RWPE2 (cell line): ENCODE measurements at places on chromosomes 1 and 21.
A peak's percentile ranks its signal among the peaks of the same experiment; 100 is the strongest.

DNA sequence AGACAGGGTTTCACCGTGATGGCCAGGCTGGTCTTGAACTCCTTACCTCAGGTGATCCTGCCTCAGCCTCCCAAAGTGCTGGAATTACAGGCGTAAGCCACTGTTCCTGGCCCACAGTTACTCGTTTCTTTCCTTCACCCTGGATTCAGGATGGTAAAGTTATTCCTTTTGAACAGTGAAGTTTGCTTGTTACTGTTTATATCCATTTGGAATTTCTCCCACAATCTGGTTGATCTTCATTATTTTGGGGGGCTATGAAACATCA lies 43.0 kb downstream of the WDR4 start:
- H3K4me1 ChIP-seq: no peaks in the 10 kb centered on the region
- no peak overlapping the region for H3K27ac ChIP-seq
- H3K27me3 ChIP-seq: no peaks in the 10 kb centered on the region
- no peak overlapping the region for H3K4me3 ChIP-seq

GRCh38 chr21:31892686-31893085 lies 19.9 kb downstream of the HUNK start:
- no peak for DNase-seq
- no peak overlapping the region for H3K4me3 ChIP-seq
- no peaks in the 10 kb centered on the region for H3K27me3 ChIP-seq
- H3K27ac ChIP-seq: no peak overlapping the region
- H3K36me3 ChIP-seq: no peaks in the 10 kb centered on the region
- H3K4me1 ChIP-seq: no peaks in the 10 kb centered on the region

GRCh38 chr1:228004331-228004855 lies 2.4 kb upstream of the WNT3A start:
- no peaks in the 10 kb centered on the region for H3K4me1 ChIP-seq
- H3K36me3 ChIP-seq: no peaks in the 10 kb centered on the region
- H3K27me3 ChIP-seq: peaks cover 13% of the 10 kb centered on the region
- no peak overlapping the region for H3K4me3 ChIP-seq
- H3K27ac ChIP-seq: no peak overlapping the region

DNA sequence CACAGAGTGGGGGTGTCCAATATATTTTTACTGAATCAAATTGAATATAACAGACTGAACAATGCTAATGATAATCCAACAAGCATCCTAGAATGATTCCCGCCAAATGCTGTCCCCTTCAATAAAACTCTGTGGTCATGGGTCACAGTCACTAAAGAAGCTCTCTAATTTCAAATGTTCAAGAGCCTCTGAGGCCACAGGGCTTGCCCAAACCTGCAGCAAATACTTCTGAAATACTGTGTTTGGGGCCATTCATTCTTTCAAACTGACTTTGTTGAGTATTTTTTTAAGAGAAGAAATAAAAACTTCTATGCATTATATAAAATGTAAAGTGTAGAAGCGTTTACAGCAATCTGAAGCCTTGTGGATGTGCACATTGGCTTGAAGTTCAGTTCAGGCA lies 7.6 kb upstream of the BEND5 start:
- no peaks in the 10 kb centered on the region for H3K4me1 ChIP-seq
- H3K27ac ChIP-seq: no peak overlapping the region
- no peak for DNase-seq
- H3K36me3 ChIP-seq: no peaks in the 10 kb centered on the region

DNA sequence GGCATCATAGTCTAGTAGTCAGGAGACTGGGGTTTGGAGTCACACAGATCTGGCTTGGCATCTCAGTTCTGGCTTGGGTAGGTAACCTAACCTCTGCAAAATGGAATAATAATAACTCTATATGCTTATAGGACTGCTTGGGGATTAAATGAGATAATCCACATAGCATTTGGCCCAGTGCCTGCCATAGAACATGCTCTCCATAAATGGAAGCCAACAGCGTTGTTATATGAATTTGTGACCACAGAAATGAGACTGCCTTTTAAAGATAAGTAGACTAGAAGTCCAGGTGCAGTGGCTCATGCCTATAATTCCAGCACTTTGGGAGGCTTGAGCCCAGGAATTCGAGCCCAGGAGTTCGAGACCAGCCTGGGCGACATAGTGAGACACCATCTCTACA lies 4.0 kb upstream of the OPRD1 start:
- peaks cover 25% of the 10 kb centered on the region for H3K27me3 ChIP-seq
- no peaks in the 10 kb centered on the region for H3K4me1 ChIP-seq
- DNase-seq: no peak
- H3K27ac ChIP-seq: no peak overlapping the region

DNA sequence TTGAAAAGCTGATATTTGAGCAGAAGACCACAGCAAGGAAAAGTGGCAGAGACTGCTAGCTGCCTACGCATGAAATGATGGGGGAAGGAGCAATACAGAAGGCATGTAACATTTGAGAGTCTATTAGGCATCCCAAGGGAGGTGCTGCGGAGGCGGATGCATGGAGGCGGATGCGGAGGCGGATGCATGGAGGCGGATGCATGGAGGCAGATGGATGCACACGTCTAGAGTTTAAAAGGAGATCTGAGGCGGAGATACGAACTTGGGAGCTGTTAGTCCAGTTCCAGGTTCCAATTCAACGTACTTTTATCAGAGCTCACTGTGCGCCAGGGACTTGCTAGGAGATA lies 744 bp upstream of the DDX20 start:
- peak overlapping the region; percentile 60 for H3K4me3 ChIP-seq
- H3K27me3 ChIP-seq: no peaks in the 10 kb centered on the region
- peak overlapping the region; percentile 72 for H3K27ac ChIP-seq
- peaks cover 12% of the 10 kb centered on the region for H3K4me1 ChIP-seq
- peaks cover 32% of the 10 kb centered on the region for H3K36me3 ChIP-seq
- no peak for DNase-seq

- no peak for DNase-seq
- peaks cover 24% of the 10 kb centered on the region for H3K36me3 ChIP-seq
Measured at GRCh38 chr1:2152954-2153353, 41.6 kb downstream of the FAAP20 start.

DNA sequence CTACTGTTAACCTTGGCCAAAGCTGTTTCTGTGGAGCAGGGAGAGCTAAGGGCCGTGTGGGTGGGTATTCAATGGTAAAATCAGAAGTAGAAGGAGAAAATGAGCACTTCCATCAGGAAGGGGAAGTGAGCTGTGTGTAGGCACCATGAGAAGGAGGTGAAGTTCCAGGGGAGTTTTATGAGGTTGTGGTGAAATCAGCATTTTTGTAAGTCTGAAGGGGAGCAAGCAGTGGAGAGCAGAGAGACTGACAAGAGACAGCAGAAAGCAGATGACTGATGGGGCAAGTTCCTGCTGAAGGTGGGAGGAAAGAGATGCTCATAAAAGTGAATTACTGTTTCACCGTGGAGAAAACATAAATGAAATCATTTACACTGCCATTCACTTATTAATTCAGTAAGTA lies 2.7 kb upstream of the GPR88 start:
- no peak overlapping the region for H3K4me3 ChIP-seq
- H3K27ac ChIP-seq: no peak overlapping the region
- H3K4me1 ChIP-seq: no peaks in the 10 kb centered on the region
- no peaks in the 10 kb centered on the region for H3K36me3 ChIP-seq

GRCh38 chr21:44958471-44959191 lies 18.8 kb downstream of the SLX9 start:
- H3K4me3 ChIP-seq: no peak overlapping the region
- H3K36me3 ChIP-seq: peaks cover 58% of the 10 kb centered on the region
- H3K27ac ChIP-seq: no peak overlapping the region
- no peaks in the 10 kb centered on the region for H3K27me3 ChIP-seq
- peaks cover 17% of the 10 kb centered on the region for H3K4me1 ChIP-seq

DNA sequence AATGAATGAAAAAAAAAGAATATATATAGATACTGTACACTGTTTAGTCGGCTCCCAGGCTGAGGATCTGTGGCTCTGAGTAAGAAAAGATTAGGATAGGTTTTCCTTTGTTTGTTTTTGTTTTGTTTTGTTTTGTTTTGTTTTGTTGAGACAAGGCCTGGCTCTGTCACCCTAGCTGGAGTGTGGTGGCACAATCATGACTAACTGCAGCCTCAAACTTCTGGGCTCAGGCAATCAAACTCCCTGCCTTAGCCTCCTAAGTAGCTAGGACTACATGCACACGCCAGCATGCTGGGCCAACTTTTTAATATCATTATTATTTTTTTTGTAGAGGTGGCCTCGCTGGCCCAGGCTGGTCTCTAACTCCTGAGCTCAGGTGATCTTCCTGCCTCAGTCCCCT lies 87.9 kb upstream of the PTBP2 start:
- no peaks in the 10 kb centered on the region for H3K27me3 ChIP-seq
- no peak overlapping the region for H3K4me3 ChIP-seq
- no peaks in the 10 kb centered on the region for H3K4me1 ChIP-seq
- no peaks in the 10 kb centered on the region for H3K36me3 ChIP-seq

- H3K36me3 ChIP-seq: no peaks in the 10 kb centered on the region
- H3K4me3 ChIP-seq: no peak overlapping the region
Measured at GRCh38 chr1:218380125-218380977, 35.2 kb downstream of the TGFB2 start.

- H3K27ac ChIP-seq: no peak overlapping the region
- H3K36me3 ChIP-seq: no peaks in the 10 kb centered on the region
- H3K27me3 ChIP-seq: peaks cover 13% of the 10 kb centered on the region
Measured at GRCh38 chr1:228009116-228009827, 2.5 kb downstream of the WNT3A start.

DNA sequence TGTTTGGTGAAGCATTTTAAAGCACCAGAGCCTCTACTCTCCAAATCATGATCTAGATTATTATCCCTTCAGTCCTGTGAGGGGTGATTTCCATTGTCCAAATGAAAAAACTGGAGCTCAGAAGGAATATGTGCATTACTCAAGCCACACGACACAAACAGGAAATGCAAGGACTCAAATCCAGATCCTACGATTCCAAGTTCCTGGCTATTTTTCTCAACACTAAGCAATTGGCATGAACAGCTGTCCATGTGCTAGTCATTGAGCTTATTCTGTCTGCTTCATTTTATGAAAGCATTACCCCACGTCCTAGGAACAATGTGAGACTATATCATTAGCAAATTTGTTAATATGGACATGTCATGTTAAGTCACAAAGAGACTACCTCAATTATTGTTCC lies 273.1 kb upstream of the LYPLAL1 start:
- H3K4me1 ChIP-seq: no peaks in the 10 kb centered on the region
- DNase-seq: no peak
- no peak overlapping the region for H3K27ac ChIP-seq

- no peaks in the 10 kb centered on the region for H3K36me3 ChIP-seq
- no peak for DNase-seq
Measured at GRCh38 chr1:185350027-185350442, 33.0 kb upstream of the IVNS1ABP start.

- no peak for DNase-seq
- no peaks in the 10 kb centered on the region for H3K27me3 ChIP-seq
- no peak overlapping the region for H3K4me3 ChIP-seq
- H3K36me3 ChIP-seq: no peaks in the 10 kb centered on the region
Measured at GRCh38 chr1:68904477-68904876, 407.6 kb upstream of the DEPDC1 start.

- no peak overlapping the region for H3K27ac ChIP-seq
- H3K4me3 ChIP-seq: no peak overlapping the region
- H3K4me1 ChIP-seq: peaks cover 24% of the 10 kb centered on the region
- peaks cover 62% of the 10 kb centered on the region for H3K36me3 ChIP-seq
- no peaks in the 10 kb centered on the region for H3K27me3 ChIP-seq
Measured at GRCh38 chr1:172581779-172582178, 48.8 kb downstream of the SUCO start.

DNA sequence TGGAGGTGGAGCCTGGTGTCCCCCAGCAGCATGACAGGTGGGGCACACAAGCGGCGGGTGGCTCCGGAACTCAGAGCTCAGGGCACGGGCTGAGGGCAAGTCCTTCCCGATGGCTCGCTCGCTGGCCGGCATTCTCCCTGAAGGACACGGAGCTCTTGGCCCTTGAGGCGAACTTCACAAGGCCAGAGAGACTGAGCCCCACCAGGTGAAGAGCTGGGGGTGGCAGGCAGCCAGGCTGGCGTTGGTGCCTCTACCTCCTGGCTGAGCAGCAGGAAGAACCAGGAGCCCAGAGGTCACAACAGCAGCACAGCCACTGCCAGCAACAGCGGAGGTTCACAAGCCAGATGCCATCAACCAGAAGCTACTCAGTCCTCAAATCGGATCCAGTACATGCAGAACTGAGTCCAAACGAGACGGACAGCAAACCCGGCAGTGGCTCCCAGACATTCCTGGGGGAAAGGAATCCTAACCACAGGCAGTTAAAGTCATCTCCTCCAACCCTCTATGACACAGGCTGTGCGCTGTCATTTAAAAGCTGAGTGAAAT lies 54.1 kb downstream of the NPHP4 start:
- no peaks in the 10 kb centered on the region for H3K4me1 ChIP-seq
- no peak overlapping the region for H3K4me3 ChIP-seq
- DNase-seq: peak; percentile 64
- H3K27ac ChIP-seq: no peak overlapping the region

GRCh38 chr21:24115141-24115540 lies 1492.1 kb downstream of the MRPL39 start:
- peaks cover 14% of the 10 kb centered on the region for H3K27me3 ChIP-seq
- no peaks in the 10 kb centered on the region for H3K4me1 ChIP-seq
- no peak overlapping the region for H3K27ac ChIP-seq
- H3K4me3 ChIP-seq: no peak overlapping the region
- DNase-seq: no peak

DNA sequence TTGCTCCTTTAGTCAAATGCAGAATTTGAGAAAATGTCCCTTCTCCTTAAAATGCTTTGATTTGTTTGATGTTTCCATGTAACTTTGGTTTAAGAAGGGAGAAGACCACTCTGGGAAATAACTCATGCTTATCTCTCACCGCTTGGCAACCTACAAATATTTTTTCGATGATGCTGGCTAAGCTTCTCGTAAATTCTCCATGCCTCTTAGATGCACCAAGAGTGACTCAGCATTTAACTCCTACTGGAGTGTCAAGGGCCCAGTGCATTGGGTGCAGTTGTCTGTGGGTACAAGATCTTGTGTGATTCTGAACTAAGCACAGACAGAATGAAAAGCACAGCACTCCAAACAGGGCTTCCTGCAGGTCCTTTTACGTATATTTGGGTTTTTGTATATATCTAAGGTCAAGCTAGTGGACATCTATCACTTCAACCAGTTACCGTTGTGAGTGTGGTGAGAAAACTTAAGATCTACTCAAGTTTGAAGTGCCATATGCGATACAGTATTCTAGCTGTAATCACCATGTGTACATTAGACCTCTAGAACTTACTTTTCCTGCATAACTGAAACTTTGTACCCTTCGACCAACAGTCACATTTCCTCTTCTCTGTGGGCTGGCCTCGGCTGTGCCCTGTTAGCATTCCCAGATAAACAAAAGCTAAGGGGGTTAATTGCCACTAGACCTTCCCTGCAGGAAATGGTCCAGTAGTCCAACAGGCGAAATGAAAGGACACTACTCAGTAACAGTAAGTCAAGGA lies 55.8 kb downstream of the COL18A1 start:
- H3K4me1 ChIP-seq: no peaks in the 10 kb centered on the region
- H3K27me3 ChIP-seq: no peaks in the 10 kb centered on the region
- H3K4me3 ChIP-seq: no peak overlapping the region
- H3K27ac ChIP-seq: no peak overlapping the region
